Kidney (tissue), 22 donors: ENCODE measurements at places on chromosomes 1 and 21. TPM values are rescaled to one million over a fixed set of nuclear protein-coding genes. Genes with fewer than 3 reads are reported as not detected.

Gene GPBP1L1
- 146 TPM for total RNA-seq

Gene ZYG11B
- total RNA-seq, result 28.2 TPM

Gene CCDC181
- total RNA-seq, result 4.8 TPM

Gene ZSCAN20
- 6.3 TPM for total RNA-seq

Gene OR6N1
- not detected for total RNA-seq

Gene SHISAL2A
- 2.5 TPM for total RNA-seq

Gene LSS
- total RNA-seq, result 24.6 TPM

Gene OR2T33
- not detected for total RNA-seq

Gene C1orf116
- total RNA-seq, result 19.6 TPM

Gene CHI3L2
- total RNA-seq, result 27.2 TPM

Gene IL20
- total RNA-seq, result not detected

Gene BSND
- total RNA-seq, result 1.4 TPM

Gene KRTAP10-10
- total RNA-seq, result not detected

Gene FAM72C
- total RNA-seq, result 0.38 TPM

Gene DNASE2B
- not detected for total RNA-seq

Gene ECM1
- 9.2 TPM for total RNA-seq

Gene BEND5
- 11.6 TPM for total RNA-seq
